Stimulated activated CD8-positive, alpha-beta memory T cell treated with anti-CD3 and anti-CD28 coated beads, Interleukin-7, amount 100 ng/mL, for 4 hours (primary cell): ENCODE measurements at places on chromosomes 7 and 10.

GRCh38 chr10:124007773-124008145 is 85.6 kb downstream of the CHST15 start:
- DNase-seq: no peak

- no peak for DNase-seq
Observed at GRCh38 chr10:24622781-24623301, 100.8 kb downstream of the ARHGAP21 start.

GRCh38 chr10:89388806-89389205 is 3.6 kb upstream of the IFIT1 start:
- DNase-seq: no peak

GRCh38 chr10:17386616-17387075 is 67.7 kb downstream of the ST8SIA6 start:
- DNase-seq: no peak

DNA sequence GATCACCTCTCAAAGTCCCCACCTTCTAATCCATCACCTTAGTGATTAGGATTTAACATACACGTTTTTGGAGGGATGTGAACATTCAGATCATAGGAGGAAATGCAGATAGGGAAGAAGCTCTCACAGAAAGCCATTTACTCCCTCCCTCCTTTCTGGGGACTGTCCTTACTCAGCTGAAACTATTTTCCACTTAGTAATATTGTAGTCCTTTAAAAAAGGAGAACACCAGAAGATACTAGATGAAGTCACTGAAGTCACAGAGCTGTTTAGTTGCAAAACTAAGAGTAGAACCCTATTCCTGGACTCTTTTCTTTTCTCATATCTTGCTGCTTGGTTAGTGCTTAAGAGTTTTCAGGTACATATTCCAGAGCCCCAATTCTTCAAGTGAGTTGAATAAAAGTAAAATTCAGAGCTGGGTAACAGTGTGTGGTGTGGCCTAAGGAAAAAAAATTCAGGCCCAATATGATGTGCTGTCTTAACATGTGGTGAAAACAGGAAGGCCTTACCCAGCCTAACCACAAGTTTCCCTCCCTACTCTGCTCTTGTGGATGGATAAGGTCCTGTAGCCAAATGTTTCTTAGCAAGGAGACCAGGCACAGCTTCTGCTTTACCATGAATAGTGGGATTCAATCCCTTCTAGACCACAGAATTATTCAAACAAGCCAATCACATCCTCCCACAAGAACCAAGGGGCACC is 135.7 kb downstream of the INHBA start:
- DNase-seq: no peak

GRCh38 chr7:48424731-48425130 is 253.5 kb downstream of the ABCA13 start:
- DNase-seq: no peak

DNA sequence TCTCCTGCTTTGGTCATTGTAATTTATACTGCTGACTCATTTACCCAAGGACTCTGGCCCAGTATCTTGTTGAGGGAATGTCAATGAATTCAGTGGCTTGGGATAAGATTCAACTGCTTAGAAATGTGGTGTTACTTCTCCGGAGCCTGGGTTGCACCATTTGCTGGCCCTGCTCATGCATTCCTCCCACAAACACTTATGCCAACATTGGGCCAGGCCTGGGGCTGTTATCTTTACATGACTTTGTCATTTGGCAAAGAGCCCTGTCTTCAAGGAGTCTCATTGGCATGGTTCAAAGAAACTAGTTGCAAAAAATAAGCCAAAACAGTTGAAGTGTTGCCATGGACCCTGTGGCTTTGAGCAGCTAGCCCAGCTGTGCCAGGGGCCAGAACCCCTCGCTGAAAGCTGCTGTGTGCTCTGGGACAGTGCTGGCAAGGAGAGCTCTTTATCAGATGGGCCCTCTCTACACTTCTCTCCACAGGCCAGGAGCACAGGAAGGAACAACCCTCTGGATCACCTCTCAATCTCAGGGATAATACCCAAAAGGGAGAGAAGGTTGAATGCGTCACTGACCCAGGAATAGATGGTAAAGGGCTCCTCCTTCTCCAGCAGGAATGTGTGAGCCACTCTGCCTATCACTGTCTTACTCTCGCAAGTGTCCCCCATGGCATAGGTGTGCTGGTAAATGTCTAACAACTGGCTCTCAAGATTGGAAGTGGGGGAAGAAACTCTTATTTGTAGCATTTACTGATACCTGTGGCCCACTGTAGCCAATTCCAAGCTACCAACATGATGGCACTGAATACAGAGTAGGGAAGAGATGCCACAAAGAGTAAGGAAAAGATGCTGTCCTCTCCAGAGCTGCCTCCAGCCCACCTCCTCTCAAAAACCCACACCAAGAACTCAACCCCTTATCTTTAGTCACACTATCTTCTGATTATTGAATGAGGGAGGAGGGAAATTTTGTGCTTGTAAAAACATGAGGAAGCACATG is 23.5 kb upstream of the PDE1C start:
- DNase-seq: no peak

DNA sequence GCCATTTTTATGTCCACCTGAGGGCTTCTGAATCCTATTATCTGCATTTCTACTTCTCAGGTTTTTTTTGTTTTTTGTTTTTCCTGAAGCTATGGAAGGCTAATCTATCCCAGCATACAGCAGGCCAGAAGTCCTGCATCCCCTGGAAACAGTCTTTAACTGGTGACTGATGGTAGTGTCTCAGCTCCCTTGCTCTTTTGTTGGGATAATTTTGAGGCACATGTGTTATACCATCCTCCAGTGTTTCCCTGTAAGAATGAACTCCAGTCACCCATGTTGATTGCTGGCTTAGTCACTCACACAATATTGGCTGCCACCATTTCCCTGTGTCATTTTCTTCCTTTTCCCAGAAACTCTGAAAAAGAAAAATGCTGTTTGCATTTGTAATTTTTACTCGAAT is 1094.0 kb upstream of the LRRN3 start:
- DNase-seq: no peak

DNA sequence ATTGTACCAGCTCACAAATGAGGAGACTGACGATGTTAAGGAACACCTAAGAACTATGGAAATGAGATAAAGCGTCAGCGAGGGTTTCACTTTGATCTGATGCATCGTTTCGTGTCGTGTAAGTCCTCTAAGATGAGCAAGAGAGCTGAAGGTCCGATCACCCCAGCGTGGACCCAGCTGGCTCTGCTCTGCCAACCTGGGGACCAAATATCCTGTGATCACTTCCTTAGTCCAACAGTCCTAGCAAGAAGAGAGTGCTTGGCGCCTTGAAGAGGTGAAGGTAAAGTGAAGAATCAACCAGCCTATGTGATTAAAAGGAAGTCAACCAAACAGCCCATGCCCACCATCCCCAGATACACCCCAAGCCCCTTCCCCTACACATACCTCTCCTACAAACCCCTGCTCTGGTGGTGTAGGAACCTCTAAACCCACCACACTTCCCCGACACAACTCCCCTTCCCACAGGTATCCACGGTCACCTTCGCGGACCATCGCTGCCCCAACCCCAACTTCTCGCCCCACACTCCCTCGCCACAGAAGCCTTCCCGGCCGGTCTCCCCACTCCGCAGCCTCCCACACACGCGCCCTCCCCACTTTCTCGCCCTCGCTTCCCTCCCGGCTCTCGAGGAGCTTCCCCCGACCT is 722 bp downstream of the UPF2 start:
- DNase-seq: no peak

DNA sequence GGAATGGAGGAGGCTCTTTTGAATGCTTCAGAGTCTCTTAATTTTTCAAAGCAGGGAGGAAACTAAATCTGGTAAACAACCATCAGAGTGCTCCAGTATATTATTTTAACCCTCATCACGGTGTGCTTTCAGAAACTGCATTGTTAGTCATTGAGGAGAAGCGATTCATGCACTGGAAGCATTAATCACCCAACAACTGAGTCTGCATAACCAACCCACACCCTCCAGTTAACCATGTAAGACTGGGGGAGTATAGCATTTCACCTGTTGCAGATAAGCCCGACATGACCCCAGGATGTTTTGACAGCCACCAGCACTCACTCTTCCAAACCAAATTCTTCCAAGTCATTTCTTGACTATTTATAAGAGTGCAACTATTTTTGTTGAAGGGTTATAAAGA is 257.6 kb downstream of the GATA3 start:
- no peak for DNase-seq

- DNase-seq: no peak
Observed at GRCh38 chr10:57628592-57629284, 639.0 kb downstream of the IPMK start.

DNA sequence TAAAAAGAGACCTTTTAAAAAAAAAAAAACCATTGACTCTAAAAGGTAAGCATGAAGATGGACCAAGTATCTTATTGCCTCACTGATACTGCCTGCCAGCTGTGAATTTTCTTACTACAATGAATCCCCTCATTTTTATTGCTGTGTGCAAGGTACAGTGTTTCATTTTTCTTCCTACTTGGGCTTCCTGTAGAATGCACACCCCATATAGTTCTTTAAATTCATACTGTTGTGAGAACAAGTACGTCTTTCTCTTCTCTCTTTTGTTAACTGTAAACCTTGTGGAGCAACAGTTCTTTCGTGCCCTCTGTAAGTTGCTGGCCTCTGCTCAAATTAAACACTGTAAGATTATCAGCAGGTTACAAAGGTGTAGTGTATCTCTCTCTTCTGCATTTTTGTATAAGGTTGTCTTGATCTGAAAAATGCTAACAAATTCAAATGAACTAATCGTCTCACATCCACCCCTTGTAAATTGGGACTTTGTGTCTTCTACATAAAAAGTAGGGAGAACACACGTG is 105.6 kb downstream of the VTI1A start:
- no peak for DNase-seq
